ENCODE measurements at places on chromosomes 1 and 21.
A peak's percentile ranks its signal among the peaks of the same experiment; 100 is the strongest.

DNA sequence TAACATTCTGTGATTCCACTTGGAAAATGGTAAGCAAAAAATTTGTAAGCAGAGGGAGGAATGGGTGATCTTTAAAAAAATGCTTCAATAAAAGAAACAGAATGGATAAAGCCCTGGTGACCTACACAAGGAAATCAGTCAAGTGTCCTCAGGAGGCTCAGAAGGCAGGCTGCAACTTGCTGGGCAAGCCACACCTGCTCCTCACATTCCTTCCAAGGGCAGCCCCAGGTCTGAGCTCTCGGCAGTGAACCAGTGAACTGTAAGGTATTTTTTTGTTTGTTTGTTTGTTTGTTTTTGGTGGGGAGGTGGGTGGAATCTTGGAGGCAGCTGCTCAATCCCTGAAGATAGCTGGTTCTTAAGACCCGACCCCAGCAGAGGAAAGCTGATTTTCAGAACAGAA, 4.4 kb downstream of the TACSTD2 start:
- no peak for DNase-seq

DNA sequence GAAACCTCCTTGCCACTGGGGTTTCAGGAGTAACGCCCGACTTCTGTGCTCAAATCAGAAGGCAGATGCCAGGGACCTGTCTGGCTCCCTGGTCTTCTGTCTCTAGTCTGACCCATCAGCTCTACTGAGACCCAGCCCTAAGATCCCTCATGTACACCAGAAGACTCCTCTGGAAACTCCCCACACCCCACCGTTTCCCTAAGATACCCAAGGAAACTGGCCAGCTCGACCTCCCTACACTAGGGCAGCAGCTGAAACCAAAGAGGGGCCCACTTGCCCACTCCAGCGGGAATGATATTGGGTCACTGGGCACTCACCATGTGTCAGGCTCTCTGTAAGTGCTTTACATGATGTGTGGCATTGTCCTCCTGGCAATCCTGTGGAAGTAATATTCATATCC, 469 bp upstream of the S100A16 start:
- DNase-seq, result no peak

DNA sequence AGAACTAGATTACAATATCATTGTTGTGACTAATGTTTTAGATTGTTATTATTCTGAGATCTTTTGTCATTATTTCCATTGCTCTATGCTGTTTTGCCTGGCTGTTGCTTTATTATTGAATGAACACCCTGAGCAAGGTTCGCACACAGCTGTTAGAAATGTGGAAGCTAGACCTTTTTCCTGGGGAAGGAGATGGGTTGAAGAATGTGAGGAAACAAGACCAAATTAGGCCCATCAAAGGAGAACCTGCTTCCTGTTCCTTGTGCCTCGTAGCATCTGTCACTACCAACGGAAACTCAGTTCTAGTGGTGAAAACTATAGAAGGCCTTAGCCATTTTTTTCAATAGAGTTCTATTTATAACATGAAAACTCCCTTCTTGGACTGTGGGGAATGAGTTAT, 68.7 kb downstream of the RGL1 start:
- DNase-seq, result no peak

DNA sequence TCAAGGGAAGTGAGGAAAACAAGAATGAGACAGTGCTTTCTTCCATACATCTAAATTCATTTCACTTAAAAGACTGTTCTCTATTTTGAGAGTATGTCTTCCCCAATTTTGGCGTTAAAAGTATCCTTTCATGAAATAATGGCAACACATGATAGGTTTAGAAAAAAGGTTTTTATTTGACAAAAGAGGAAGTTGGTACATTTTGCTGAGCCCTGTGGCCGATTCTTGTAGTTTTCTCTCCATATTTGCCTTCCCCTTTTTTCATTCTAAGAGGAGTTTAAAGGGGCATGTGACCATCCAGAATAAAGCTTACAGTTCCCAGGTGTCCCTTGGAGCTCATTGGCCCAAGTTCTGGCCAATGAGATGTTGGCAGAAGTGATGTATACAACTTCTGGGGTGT, 140.4 kb upstream of the KCNE2 start:
- no peak for DNase-seq

- DNase-seq, result peak; percentile 79
Measured at GRCh38 chr1:61139775-61140549, 57.6 kb downstream of the NFIA start.

GRCh38 chr1:210905944-210906453, 227.9 kb downstream of the KCNH1 start:
- no peak for DNase-seq

DNA sequence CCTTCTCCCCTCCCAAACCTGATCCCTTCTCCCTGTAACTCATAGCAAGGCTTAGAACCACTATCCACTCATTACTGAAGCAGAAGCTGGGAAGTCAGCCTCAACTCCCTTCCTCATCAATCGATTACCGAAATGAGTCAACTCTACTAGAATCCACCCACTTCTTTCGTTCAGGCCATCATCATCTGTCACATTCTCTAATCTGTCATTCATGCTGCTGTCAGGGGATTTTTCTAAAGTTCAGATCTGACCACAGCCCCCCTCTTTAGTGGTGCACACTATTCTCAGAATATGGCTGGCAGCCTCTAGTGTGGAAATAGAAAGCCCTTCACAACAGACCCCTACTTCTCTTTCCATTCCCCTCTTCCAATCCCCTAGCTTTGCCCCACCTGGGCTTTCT, 5.1 kb downstream of the NT5C1A start:
- no peak for DNase-seq

DNA sequence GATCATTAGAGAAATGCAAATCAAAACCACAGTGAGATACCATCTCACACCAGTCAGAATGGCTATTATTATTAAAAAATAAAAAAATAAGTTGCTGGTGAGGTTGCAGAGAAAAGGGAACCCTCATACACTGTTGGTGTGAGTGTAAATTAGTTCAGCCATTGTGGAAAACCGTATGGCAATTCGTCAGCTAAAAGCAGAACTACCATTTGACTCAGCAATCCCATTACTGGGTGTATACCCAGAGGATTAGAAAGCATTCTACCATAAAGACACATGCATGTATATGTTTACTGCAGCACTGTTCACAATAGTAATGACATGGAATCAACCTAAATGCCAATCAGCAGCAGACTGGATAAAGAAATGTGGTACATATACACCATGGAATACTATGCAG, 42.2 kb downstream of the GIPC2 start:
- DNase-seq, result no peak

GRCh38 chr1:225766967-225767633, 10.5 kb upstream of the SRP9 start:
- DNase-seq, result peak; percentile 56

- DNase-seq, result no peak
Measured at GRCh38 chr1:23556635-23557470, 2.4 kb downstream of the ID3 start.

- no peak for DNase-seq
Measured at GRCh38 chr21:36756527-36756926, 57.6 kb downstream of the SIM2 start.

DNA sequence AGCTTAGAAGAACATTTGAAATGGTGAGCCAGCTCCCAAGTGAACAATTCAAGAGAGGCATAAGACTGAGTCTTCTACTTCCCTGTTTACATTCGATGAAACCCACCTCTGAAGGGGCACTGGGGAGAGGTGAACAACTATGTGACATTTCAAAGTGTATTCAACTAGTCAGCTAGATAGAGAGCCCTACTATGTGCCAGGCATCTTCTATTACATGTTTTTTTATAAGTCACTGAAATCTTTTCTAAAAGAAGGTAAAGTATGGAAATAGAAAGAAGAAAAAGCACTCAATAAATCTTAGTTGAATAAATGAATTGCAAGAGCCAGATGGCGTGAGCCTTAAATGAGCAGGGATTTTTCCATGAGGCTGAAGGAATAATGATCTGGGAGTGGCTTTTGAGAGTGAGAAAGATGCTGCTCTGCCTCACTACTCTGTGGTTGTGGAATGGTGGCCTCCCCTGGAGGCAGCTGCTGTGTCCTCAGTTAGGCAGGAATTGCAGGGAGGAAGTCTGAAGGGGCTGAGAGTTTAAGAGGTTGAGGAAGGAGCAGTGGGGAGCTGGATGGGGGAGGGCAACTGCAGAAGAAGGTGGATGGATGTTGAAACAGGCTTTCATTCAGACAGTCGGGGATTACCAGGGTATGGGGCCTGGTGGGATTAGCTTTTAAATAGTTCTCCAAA, 10.4 kb upstream of the PTPRF start:
- no peak for DNase-seq

GRCh38 chr1:165900576-165901380, 73.4 kb downstream of the UCK2 start:
- no peak for DNase-seq

- DNase-seq, result no peak
Measured at GRCh38 chr1:82919837-82920236, 1079.1 kb downstream of the TTLL7 start.

GRCh38 chr1:186869526-186870228, 40.9 kb downstream of the PLA2G4A start:
- no peak for DNase-seq

DNA sequence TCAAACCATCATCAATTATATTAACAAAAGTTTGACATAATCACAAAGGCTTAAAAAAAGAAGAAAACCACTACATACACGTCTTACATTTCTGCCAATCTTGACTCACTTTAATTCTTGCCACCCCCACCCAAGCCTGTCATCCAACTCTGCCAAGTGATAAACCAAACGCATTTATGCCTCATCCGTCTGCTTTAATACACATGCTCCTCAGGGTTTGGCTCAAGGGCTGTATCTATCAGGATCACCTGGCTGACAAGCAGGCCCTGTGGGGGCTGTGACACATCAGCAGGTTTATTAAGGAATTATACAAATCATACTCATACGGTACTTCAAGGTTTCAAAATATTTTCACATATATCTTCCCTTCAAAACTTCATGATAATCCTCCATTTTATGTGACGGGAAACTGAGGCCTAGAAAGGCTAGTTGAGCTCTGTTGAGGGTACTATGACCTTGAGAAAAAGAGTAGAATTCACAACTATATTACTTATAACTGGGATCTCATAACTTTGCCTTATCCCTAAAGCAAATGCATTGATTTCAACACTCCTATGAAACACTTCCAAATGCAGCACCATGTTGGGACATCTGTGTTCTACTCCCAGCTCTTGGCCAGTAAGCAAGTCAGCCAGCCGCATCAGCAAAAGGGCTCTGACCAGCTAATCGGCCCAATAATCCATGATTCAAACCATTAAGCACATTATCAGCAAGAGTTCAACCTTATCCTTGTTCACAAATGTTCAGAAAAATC, 8.7 kb downstream of the SORT1 start:
- peak; percentile 41 for DNase-seq

DNA sequence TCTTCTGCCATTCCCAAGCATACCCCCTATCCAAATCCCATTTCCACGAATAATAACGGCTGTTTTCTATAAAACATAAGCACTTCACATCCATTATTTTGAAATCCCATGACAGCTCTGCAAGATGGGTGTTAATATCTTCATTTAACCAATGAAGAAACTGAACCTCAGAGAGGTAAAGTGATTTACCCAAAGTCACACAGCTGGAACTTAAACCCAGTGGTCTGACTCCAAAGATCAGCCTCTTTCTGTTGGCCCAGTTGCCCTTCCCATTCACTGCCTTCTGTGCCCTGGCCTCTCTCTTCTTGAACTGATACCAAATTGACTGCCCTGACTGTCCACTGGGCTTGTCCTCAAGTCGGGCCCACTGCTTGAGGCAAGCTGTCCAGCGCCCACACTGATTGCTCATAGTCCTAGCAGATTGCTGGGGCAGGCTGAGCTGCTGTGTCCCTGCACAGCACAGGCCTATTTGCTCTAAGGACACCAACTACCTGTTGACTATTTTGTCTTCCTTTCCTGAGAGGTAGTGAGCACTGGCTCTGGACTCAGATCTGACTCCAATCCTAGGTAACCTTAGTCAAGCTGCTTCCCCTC, 19.3 kb downstream of the TAL1 start:
- no peak for DNase-seq

DNA sequence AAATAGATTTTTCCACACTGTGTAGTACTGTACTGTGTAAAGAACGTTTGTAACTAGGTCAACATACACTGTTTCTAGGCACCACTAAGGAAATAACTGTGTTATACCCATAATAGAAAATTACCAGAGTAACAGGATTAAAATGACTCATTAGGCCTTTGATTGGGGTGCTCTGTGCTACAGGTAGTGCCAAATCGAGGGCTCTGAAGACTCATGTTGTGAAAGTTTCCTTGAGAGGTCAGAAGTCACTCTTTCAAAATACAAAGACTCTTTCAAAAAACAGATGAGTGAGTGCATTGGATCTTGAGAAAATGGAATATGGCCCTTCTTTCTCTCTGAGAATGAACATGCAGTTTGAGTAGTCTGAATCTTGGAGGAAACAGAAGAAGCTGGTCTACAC, 143.0 kb downstream of the MRPL39 start:
- no peak for DNase-seq
